ENCODE measurements at places on chromosomes 6 and 20.
A peak's percentile ranks its signal among the peaks of the same experiment; 100 is the strongest.

DNA sequence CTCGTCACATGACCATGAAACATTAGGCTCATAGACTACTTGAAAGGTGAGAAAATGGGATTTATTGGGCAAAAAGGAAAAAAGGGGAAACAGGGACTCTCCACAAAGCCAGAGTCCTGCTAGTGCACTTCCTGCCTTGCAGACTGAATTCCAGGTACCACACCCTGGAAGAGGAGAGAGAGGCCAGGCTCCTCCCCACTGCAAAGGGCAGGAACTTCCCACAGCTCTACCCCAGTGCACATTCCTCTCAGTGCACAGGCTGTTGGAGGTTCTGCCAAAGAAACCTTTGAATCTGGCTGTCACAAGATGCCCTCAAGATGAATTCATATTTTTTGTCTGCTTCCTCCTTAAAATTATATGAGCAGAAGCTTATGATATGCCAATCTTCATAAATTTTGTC lies 920.4 kb upstream of the GJE1 start:
- DNase-seq = no peak

DNA sequence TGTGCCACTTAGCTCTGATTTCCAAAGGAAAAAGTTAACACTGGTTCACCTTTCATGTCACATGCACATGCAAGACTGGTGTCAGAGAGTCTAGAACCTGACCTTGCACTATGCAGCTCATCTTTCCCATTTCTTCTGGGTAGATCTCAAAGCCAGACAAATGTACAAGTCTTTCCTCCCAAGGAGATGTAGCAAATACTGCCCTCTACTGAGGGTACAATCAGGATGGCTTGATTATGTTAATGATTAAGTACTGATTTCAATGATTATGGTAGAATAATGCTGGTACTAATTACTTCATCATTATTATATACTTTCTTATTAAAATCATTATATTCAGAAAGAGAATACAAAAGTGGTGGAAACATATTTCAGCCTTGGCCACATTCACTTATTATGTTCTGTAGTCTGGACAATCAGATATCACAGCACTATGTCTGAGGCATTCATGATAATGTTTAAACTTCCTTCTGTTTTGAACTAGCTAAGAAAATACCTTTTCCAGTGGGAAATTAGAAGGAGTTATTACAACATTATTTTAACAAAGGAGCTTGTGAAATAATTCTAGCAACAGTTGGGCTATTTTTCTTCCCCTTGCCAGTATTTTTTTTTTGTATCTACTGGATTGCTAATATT lies 68.5 kb upstream of the FOXO3 start:
- DNase-seq = peak; percentile 36

- no peak for DNase-seq
Measured at GRCh38 chr6:133980168-133980567, 27.1 kb downstream of the TBPL1 start.

DNA sequence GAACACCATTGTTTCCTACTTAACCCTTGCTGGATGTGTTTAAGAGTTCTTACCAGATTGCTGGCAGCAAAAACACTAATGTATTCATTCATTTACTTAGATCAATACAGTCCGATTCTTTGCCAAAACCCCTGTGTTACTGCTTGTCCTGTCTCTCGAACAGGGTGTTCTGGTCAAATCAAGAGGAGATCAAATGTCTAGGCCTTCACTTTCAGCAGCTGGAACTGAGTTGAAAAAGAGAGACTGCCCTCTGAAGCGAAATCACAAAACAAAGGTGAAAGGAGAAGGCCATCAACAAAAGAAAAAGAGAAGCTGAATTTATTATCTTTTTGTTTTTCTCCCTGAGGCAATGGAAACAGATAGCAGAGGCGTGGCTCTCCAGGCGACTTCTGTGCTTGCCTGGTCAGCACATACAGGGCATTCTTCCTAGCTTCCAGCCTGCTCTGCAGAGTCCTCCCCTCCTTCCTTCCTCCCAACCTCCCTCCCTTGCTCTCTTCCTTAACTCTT lies 44.1 kb upstream of the GCM1 start:
- no peak for DNase-seq

GRCh38 chr6:106745824-106746582 lies 116.6 kb downstream of the QRSL1 start:
- DNase-seq = no peak

DNA sequence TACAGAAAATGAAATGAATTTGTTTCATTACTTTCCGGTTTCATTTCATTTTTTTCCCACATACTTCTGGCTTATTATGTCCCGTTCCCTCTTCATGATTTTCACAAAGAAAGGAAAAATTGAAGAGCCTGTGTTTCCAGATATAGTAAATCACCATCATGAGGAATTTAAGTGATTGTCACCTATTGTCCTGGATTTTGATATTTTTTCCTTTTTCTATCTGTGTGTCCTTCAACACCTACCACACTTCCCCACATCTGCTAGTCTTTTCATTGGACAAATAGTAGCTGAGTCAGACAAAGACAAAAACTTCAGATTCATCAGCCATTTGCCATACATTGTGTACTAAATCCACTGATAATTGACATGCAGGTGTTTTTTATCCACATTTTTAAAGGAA lies 258.2 kb upstream of the HSF2 start:
- DNase-seq = no peak

- no peak for DNase-seq
Measured at GRCh38 chr6:14811775-14812428, 434.0 kb upstream of the JARID2 start.

DNA sequence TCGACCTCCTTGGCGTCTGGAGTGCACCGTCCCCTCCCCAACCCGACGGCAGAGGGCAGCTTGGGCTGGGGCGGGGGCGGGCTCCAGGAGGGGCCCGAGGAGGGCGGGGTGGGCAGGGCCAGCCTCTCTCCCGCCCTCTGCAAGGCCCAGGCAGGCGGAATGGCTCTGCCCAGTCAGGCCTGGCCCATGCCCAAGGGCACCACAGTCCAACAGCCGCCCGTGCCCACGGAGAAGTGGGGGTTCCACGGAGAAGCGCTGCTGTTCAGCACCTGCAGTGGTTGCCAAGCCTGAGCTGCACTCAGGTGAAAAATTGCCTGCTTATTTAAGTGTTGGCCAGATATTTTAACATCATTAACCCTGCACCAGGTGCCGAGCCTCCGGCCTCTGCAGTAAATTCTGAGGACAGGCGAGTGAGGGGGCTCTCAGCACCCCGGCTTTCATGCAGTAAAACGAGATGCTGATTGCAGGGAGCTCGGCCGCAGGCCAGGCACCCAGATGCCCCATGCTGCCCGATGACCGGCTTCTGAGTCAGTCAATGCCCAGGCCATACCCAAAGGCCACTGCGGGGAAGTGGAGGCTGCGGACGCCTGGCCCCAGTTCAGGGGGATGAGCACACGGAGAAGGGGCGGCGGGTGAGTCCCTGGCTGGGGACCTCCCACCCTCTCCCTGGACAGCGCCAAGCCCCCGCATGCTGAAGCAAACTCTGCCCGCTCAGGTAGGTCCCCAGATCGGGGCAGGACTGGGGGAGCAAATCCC lies at the start of gene SRMS:
TSS of gene SRMS (minus strand) at position 25 of the 756 bp plus-strand sequence. CDS start 286 bp downstream, outside the sequence.
- no peak for DNase-seq

DNA sequence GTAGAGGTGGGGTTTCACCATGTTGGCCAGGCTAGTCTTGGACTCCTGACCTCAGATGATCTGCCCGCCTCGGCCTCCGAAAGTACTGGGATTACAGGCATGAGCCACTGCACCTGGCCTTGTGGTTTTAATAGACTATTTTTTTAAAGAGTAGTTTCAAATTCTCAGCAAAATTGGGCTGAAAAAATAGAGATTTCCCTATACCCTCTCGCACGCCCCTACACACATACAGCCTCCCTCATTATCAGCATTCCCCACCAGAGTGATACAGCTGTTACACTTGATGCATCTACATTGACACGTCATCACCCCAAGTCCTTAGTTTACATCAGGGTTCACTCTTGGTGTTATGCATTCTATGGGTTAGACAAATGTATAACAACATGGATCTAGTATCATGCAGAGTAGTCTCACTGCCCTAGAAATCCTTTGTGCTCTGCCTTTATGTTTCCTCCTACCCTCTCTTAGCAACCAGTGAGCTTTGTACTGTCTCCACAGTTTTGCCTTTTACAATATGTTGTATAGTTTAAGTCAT lies 103.6 kb downstream of the CDYL start:
- no peak for DNase-seq

- no peak for DNase-seq
Measured at GRCh38 chr6:17347012-17347411, 46.4 kb upstream of the CAP2 start.

GRCh38 chr6:154249499-154250298 lies 106.9 kb downstream of the IPCEF1 start:
- DNase-seq = peak; percentile 72
